Stimulated activated CD4-positive, alpha-beta T cell treated with anti-CD3 and anti-CD28 coated beads, Interleukin-4, amount 100 ng/mL, for 48 hours (primary cell): ENCODE measurements at places on chromosomes 7 and 10.
A peak's percentile ranks its signal among the peaks of the same experiment; 100 is the strongest.

DNA sequence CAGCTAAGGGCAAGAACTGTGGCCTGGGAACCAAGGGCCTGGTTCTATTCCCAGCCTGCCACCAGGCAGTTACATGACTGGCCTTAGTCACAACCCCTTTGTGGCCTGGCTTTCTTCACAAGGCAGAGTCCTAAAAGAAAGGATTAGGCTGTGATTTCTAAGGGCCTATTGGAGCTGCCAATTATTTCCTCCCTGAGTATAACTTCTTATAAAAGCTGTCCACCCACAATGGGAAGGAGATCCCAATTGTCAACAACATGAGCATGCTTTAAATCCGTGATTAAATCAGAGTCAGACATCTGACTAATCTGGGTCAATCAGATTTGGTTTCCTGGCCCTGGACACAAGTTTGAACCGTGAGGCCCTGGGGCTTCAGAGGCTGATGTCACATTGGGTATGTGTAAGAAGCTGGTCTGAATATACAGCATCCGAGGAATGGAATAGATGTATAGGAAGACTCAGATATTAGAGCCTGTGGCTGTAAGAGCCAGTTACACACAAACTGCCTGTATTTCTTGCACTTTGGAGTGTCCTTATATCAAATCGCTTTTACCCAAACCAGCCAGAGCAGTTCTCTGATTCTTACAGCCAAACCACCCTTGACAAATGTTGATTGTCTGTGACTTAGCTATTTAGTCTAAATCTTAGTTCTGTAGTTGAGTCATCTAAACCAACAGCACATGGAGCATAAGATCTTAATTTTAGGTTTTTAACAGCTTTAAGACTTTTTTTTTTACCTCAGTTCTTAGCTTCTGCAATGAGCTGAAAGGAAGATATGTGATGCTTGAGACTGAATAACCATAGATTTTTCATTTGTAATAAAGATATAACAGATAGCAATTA is 61.3 kb downstream of the ABCB4 start:
- no peak for DNase-seq

DNA sequence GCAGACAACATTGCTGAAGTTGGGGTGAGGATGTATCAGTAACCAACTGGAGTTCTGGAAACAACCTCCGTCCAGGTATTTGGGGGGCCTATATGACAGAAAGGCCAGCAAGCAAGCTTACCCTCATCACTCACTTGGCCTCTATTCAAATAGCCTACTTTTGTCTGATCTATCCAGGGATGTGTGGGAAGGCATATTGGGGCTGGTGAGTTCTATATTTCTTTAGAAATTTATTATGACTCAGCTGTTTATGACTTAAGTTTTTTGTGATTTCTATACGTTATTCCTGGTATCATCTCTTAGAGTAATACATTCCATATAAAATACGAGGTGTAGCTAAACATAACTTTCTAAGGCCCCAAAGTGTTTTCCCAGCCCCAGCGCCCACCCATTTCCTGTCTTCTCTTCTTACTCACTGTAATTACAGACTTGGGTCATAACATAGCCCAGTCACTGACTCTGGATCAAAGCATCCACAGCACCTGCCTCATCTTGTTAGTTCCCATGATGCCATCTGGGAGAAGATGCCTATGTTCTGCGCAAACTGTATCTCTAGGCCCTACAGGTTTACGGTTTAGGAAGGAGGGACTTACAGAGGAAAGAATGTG is 18.1 kb downstream of the GARS1 start:
- DNase-seq: peak; percentile 52

DNA sequence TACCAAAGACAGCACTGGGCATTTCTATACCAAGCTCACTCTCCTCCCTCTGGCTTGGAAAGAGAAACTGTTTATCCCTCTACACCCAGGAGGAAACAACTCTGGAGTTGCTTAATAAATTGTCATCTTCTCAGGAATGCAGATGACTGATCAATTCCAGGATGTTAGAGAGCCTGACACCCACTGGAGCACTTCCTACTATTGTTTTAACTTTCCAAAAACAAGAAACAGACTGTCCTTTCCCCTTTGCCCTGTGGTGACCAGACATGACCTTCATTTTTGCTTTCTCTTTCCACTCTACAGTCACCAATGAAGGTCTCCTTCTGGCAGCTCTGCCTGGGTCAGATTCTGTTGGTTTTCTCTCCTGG is 19.6 kb downstream of the GIMAP4 start:
- no peak for DNase-seq

DNA sequence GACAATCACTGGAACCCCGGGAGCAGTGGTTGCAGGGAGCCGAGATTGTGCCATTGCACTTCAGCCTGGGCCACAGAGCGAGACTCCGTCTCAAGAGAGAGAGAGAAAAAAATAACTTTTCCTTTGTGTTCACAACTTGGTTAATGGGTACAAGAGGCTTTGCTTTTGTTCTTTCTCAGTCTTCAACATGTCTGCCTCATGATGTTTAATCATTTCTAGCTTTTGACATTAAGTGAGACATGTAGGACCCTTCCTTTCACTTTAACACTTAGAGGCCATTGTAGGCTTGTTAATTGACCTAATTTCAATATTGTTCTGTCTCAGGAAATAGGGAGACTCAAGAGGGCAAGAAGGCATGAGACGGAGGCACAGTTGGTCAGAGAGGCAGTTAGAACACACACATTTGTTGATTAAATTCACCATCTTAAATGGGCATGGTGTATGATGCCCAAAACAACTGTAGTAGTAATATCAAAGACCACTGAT is 9.3 kb upstream of the CRCP start:
- no peak for DNase-seq

DNA sequence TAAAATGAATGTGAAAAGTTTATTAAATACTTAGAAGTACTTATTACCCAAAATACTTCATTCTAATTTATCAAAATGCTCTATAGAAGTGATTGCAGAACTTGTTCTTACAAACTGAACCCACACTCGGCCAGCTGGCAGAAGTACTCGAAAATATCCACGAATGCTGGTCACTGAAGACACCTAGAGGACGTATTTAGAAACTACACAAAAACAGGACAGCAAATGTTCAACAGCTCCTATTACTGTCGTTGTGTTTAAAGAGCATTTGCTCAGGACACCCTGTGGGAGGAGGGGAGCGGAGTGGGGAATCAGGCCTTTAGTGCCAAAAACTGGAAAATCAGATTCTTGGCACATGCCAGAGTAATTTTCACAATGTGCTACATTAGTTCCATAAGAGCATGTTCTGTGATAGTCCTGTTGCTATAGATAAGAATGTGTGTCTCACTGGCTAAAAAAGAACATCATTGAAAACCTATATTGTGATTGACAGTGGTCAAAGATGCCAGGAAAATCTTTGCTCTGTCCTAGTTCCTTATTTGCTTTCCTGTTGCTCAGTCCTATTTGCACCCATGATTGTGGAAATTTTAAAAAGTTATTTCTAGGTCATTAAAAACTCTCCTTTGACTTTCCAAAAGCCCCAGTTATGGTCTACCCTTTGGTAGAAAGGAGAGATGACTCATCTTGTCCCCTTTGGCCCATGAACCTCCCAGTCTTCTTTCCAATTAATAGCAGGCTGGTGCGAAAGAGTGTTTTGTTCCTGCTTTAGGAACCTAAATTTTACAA is 49.0 kb upstream of the NRBF2 start:
- peak; percentile 15 for DNase-seq

- DNase-seq: no peak
These were observed 9.3 kb downstream of the ATG9B start for GRCh38 chr7:151014950-151015349.

- no peak for DNase-seq
These were observed 171.4 kb downstream of the SFMBT2 start for GRCh38 chr10:7239312-7239985.
